ENCODE measurements at places on chromosomes 7 and 10. TPM values are rescaled to one million over a fixed set of nuclear protein-coding genes. Genes with fewer than 3 reads are reported as not detected.

DNA sequence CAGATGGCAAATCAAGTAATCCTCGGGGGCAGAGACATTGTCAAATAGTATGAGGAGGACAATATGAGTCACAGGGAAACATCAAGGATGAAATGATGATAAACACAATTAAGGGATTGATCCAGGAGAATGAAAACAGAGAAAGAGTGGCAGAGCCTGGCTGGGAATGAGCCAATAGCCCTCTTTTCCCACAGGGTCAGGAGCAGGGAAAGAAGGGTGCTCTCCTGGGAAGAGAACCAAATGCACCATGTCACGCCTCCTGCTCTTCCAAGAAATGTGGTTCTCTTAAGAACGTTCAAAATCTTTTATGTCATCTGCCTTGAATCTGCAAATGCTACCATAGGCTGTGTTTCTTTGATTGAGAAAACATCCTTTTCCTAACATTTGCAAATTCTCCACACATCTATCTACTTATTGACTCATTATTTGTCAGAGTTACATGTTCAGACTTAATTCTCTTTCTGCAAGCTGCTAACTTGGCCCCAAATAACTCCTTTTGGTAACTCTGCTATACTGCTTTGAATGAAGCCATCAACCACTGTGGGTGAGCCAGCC, 50.6 kb downstream of the HIPK2 start:
- H3K27me3 ChIP-seq: no peaks in the 10 kb centered on the region
- DNase-seq: no peak
- H3K4me1 ChIP-seq: peaks cover 43% of the 10 kb centered on the region
- no peak overlapping the region for H3K27ac ChIP-seq
- no peaks in the 10 kb centered on the region for H3K36me3 ChIP-seq

- H3K27me3 ChIP-seq: no peaks in the 10 kb centered on the region
- no peak for DNase-seq
- no peaks in the 10 kb centered on the region for H3K36me3 ChIP-seq
- H3K4me3 ChIP-seq: no peak overlapping the region
- H3K27ac ChIP-seq: no peak overlapping the region
- H3K4me1 ChIP-seq: peaks cover 15% of the 10 kb centered on the region
These were observed 112.7 kb downstream of the ARHGAP22 start for GRCh38 chr10:48492201-48492600.

DNA sequence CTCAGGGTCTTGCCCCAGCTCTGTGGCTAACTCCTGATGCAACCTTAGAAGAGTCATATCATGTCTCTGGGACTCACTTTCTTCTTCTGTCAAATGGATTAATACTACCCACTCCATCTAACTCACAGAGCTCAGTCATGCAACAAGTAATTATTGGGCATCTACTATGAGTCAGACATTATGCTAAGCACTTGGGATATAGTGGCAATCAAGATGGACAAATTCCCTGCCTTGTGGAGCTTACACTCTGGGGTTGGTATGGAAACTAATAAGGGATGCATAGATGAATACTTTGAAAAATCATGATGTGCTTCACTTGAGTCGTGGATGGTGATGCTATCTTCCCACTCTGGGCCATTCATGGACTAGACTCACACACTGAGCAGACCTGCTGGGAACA, 88.9 kb downstream of the KCNMA1 start:
- no peak for DNase-seq
- H3K4me1 ChIP-seq: no peaks in the 10 kb centered on the region
- no peaks in the 10 kb centered on the region for H3K27me3 ChIP-seq
- no peak overlapping the region for H3K27ac ChIP-seq

DNA sequence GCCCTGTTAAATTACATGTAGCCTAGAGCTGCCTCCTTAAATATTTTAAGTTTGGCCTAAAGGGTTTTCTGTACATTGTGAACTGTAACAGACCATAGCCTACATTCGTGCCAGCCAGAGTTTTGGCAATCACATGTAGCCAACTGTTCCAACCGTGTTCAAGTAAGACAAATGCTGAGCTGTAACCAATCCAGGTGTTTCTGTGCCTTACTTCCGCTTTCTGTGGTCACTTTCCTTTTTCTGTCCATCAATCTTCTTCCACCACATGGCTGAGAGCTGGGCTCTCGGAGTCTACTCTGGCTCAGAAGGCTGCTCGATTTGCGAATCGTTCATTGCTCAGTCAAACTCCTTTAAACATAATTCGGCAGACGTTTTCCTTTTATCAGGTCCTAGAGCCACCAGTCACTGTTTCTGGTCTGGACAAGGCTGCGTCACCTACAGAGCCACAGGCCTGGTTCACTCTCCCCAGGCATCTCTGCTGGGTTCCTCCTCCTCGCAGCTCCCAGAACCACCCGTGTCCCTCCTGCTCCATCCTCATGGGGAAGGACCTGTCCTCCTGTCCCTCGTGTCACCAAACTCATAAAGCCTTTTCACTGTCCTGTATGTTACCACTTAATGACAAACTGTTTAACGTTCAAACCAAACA, 158.0 kb upstream of the RHEB start:
- no peaks in the 10 kb centered on the region for H3K27me3 ChIP-seq
- H3K27ac ChIP-seq: no peak overlapping the region
- DNase-seq: no peak
- H3K4me1 ChIP-seq: peaks cover 15% of the 10 kb centered on the region

DNA sequence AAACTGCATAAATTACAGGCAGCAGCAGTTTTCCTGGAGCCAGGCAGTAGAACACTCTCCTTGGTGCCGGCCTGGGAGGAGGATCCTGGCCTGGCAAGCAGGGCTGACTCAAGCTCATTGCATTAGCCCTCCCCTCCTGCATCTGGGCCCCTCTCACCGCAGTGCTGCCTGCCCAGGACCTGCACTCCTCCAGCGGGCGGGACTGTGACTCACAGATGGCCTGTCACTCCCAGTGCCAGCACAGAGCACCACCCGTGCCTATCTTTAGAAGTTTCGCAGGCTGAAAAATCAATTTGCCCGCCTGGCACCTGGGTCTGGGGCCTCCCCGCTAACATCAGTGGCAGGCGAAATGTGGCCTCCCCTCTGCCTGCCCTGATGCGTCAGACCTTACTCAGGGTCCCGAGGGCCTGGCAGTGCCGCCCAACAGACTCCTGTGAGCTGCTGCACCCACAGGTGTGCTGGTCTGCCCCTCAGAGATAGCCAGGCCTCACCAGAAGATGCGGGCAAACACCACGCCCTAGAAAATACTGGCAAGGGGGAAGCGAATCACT, 123.8 kb downstream of the KCNMA1 start:
- H3K27me3 ChIP-seq: peaks cover 3% of the 10 kb centered on the region
- no peaks in the 10 kb centered on the region for H3K36me3 ChIP-seq
- no peaks in the 10 kb centered on the region for H3K4me1 ChIP-seq

- DNase-seq: no peak
- H3K36me3 ChIP-seq: no peaks in the 10 kb centered on the region
These were observed 7.6 kb downstream of the SRRM3 start for GRCh38 chr7:76209310-76209709.

- no peak for DNase-seq
- H3K4me1 ChIP-seq: no peaks in the 10 kb centered on the region
- no peaks in the 10 kb centered on the region for H3K36me3 ChIP-seq
- H3K27ac ChIP-seq: no peak overlapping the region
- H3K4me3 ChIP-seq: no peak overlapping the region
- H3K27me3 ChIP-seq: no peaks in the 10 kb centered on the region
These were observed 202.4 kb downstream of the GLRX3 start for GRCh38 chr10:130338636-130339024.

DNA sequence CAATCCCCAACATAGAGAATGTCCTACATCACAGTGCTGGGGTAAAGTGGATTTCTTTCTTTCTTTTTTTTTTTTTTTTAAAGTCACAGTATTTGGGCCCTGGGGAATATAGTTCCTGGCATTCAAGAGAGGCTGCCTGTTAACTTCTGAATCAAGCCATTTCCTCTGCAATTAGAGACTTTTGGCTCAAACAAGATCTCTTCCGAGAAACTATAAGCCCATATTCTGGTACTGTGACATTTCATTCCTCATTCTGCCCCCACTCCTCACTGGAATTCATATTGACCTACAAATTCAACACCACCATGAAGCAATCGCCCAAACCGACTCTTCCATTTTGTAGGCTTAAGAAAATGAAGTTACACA, 187.4 kb downstream of the PHTF2 start:
- H3K27me3 ChIP-seq: no peaks in the 10 kb centered on the region
- DNase-seq: no peak
- no peak overlapping the region for H3K4me3 ChIP-seq
- H3K4me1 ChIP-seq: no peaks in the 10 kb centered on the region
- H3K36me3 ChIP-seq: no peaks in the 10 kb centered on the region

GRCh38 chr7:80150611-80151273, 16.1 kb downstream of the GNAI1 start:
- H3K27me3 ChIP-seq: no peaks in the 10 kb centered on the region
- no peaks in the 10 kb centered on the region for H3K4me1 ChIP-seq
- H3K36me3 ChIP-seq: no peaks in the 10 kb centered on the region
- no peak for DNase-seq
- H3K27ac ChIP-seq: no peak overlapping the region

GRCh38 chr7:126840869-126841268, 411.9 kb downstream of the GRM8 start:
- H3K27me3 ChIP-seq: no peaks in the 10 kb centered on the region
- no peak overlapping the region for H3K27ac ChIP-seq
- H3K4me1 ChIP-seq: no peaks in the 10 kb centered on the region
- DNase-seq: no peak
- no peaks in the 10 kb centered on the region for H3K36me3 ChIP-seq

- no peak for DNase-seq
- H3K27ac ChIP-seq: no peak overlapping the region
- H3K27me3 ChIP-seq: no peaks in the 10 kb centered on the region
- no peaks in the 10 kb centered on the region for H3K4me1 ChIP-seq
- no peak overlapping the region for H3K4me3 ChIP-seq
These were observed 181.3 kb downstream of the MAGI2 start for GRCh38 chr7:79272066-79272669.

- H3K27ac ChIP-seq: no peak overlapping the region
- peak; percentile 33 for DNase-seq
- no peak overlapping the region for H3K4me3 ChIP-seq
These were observed 236.3 kb upstream of the ANKRD30A start for GRCh38 chr10:36888925-36889573.

DNA sequence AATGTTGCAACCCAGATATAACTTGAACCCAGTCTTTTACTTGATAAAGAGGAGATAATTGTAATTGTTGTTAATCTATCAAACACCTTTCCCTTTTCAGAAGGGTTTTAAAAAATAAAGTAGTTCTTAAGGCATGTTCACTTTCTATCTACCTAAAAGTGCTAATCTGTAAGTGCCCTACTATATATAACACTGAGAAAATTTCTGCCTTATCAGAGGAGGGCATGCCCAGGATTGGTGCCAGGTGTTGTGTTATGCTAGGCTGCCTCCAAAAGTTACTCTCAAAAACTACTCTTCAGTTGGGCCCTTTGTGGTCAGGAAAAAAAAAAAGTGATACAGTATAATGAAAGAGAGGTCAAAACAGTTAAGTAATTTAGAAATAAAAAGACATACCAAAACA, 36.3 kb downstream of the SMNDC1 start:
- no peak for DNase-seq
- H3K27me3 ChIP-seq: no peaks in the 10 kb centered on the region
- H3K4me3 ChIP-seq: no peak overlapping the region
- no peak overlapping the region for H3K27ac ChIP-seq

GRCh38 chr10:1661416-1661815, 75.9 kb downstream of the ADARB2 start:
- no peak overlapping the region for H3K27ac ChIP-seq
- H3K4me1 ChIP-seq: peaks cover 5% of the 10 kb centered on the region
- no peaks in the 10 kb centered on the region for H3K36me3 ChIP-seq
- no peak for DNase-seq
- H3K4me3 ChIP-seq: no peak overlapping the region

Gene NPC1L1
- not detected for total RNA-seq

Gene STEAP1
- total RNA-seq: not detected

Gene MPLKIP
- total RNA-seq: 14.9 TPM
